CD4-positive, alpha-beta memory T cell (primary cell): ENCODE measurements at places on chromosomes 1 and 21. TPM values are rescaled to one million over a fixed set of nuclear protein-coding genes. Genes with fewer than 3 reads are reported as not detected.

The VSIG8 gene
- not detected for total RNA-seq

The MX2 gene
- 107 TPM for total RNA-seq

The FCN3 gene
- not detected for total RNA-seq

The MROH7 gene
- 0.38 TPM for total RNA-seq

The PGLYRP4 gene
- total RNA-seq: not detected

The S100A9 gene
- total RNA-seq: 7.7 TPM

The RBM11 gene
- total RNA-seq: 2.4 TPM

The PPIH gene
- 40.5 TPM for total RNA-seq

The MYBPH gene
- not detected for total RNA-seq

The ACKR1 gene
- not detected for total RNA-seq

The ACP6 gene
- total RNA-seq: 22.7 TPM

The YBEY gene
- total RNA-seq: 11.5 TPM

GRCh38 chr1:156154317-156154749 lies 948 bp downstream of the SEMA4A start:
- no peak for DNase-seq

GRCh38 chr21:15289896-15290841 lies 225.4 kb upstream of the NRIP1 start:
- DNase-seq: no peak

GRCh38 chr1:46533179-46533864 lies 18.1 kb downstream of the KNCN start:
- DNase-seq: peak; percentile 67

DNA sequence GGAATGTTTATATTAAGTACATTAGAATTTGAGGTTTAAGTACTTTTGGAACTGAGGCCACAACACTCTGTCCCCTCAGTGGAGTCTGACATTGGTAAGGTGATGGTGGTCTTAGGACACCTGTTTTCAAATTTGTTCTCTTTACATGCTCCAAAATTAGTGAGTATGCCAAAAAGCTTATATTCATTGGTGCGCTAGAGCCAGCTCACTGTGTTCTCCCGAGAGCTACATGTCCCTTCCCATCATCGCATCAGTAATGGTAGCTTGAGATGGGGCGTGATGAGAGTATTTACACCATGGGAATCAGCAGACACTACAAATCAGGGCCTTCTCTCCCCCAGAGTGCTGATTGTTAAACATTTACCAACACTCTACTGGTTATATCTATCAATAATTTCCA lies 19.5 kb downstream of the ETS2 start:
- DNase-seq: no peak

DNA sequence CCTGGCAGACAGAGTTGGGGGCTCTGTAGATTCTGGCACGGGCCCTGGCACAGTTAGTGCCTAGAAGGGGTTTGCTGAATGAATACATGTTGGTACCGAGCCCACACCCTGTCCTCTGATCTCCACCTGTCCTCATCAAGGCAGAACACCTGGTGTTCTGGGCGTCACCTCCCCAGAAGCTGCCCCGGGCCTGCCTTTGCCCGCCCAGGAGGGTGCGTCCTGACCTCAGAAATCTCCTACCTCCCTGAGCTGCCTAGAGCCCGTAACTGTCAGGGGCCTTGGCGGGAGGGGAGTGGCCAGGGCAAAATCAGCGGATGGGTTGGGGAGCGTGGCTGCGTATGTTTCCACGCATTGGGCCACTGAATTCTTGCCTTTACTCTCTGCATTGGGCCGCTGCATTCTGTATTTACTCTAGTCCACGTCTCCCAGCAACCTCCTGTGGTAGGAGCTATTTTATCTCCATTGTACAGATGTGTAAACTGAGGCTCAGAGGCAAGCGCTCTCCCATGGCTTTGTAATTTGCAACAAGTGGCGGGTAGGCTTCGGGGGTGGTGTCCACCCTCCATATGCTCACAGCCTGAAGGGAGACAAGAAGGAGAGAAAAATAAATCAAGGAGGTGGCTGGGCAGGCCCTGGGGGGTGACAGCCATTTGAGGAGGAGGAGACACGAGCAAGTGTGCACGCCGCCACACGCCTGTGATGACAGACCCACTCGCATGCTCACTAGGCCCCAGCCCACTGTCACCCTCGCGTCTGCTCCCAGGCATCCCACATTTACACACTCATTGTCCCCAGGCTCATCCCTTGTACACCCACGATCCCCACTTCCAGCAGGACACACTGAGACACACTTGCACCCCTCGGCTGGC lies 95.7 kb upstream of the WNT4 start:
- DNase-seq: no peak

DNA sequence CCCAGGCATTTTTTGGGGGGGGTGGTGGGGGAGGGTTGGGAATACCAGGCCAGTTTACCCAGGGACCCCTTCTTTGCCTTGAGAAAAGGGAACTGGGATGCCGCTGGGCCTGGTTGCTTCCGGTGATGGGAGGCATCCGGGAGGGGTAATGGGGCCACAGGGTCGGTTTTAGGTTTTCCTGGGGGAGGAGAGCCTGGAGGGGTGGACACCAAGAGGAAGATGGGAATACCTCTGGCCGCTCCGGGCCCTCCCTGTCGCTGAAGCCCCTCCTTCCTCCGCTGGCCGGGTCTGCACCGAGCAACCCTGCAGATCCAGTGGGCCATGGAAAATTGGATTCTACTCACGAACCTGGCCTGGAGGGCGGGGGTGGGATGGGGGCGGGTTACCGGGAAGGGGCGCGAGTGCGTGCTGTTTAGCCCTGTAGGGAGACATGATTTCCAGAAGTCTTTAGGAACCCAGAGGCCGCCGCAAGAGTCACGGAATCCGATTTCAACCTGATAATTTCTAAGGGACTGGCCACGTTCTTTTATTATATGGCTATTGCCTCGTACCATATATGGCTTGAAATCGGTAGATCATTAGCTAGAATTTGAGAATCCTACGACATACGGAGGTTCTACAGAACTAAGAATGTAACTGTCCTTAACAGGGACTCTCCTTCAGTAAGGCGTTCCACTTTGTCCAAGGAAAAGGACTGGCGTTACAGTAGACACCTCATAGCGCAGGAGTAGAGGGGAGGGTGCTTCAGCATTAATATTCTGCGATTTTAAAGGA lies 749 bp downstream of the AKIRIN1 start:
- no peak for DNase-seq

- DNase-seq: no peak
These were observed 46.2 kb downstream of the MACF1 start for GRCh38 chr1:39250460-39251240.

- no peak for DNase-seq
These were observed 28.6 kb upstream of the DISC1 start for GRCh38 chr1:231597971-231598370.

- DNase-seq: no peak
These were observed 70.4 kb upstream of the UBE2U start for GRCh38 chr1:64133036-64133435.

GRCh38 chr1:247111700-247112478 lies 7.7 kb upstream of the ZNF669 start:
- no peak for DNase-seq

DNA sequence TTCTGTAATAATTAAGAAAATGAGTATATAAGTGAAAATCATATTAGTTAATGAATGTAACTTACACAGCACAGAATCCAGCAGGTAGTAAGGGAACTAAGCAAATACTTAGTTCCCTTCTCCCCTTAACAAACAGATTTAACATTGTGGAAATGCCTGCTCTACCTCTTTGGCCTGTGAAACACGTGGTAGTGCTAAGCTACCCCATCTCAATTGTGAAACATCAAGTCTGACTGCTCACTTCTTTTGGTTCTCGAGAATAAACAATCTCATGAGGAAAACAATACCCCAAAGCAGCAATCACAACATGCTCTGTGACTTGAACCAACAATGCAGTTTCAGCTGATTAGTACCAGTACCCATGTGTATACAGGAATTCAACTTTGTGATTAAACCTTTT lies 4.7 kb downstream of the MYSM1 start:
- no peak for DNase-seq

- DNase-seq: no peak
These were observed 182.1 kb downstream of the MRPL39 start for GRCh38 chr21:25425156-25425555.

GRCh38 chr1:155884031-155884960 lies 24.9 kb downstream of the SYT11 start:
- no peak for DNase-seq

- no peak for DNase-seq
These were observed 16.7 kb downstream of the NDC1 start for GRCh38 chr1:53821380-53821779.

DNA sequence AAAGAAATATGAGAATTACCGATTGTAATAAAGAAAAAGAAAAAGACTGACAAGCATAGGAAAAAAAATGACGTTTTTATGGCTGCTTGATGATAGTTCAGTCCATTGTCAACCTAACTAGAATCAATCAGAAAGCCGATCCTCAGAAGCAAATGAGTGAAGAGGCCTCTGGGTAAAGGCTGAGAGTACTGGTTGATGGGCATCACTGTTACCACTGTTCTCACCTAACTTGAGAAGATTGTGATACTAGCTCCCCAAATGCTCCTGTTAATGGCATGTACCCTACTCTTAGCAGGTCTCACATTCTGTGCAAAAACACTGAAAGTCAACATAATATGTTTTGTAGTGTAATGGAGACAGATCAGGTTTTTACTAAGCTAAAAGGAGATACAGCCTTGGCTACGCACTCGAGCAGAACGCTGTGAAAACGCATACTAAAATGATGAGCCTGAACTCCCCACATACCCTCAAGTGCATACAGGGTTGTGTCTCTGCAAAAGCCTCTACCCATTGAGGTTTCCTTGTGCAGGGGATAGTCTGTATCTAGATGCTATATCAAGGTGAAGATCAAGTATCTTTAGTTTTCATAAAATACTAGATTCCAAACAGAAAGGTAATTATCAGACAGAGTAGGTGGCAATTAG lies 554.6 kb downstream of the SMYD3 start:
- DNase-seq: no peak

- DNase-seq: no peak
These were observed 13.4 kb downstream of the TMEM63A start for GRCh38 chr1:225868631-225869330.

- no peak for DNase-seq
These were observed 30.3 kb downstream of the ASPM start for GRCh38 chr1:197116156-197116555.

DNA sequence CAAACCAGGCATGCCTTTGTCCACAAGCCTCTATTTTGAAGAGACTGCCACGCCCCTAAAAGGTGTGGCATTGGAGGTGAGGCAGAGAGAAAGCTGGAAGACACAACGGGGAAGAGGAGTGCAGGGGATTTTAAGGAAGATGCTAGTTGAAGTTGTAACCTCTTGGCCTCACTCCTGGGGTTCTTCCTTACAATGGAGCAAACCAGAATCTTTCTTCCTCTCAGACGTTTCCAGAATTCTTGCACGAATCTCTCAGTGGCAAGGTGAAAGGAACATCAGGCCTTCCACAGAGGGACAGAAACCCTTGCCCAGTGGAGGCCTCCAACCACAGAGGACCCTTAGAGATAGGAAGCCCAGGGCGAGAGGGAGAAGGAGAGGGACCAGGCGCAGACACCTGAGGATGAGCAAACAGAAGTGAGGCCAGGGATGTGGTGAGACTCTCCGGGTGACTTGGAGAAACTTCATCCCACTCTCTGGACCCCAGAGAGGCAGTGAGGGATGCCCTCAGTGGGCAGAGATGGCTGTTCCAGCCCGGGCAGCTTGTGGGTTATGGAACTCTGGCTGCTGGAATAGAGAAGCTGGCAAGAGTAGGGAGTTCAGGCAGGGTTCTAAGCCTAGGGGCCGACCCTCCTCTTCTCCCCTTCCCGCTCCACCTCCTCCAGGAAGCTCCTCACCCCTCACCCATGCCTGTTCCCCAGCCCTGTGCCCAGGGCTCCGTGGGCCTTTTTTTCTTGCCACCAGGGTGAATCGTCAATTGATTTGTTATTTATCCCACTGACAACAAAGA lies 136.8 kb upstream of the RUNX3 start:
- DNase-seq: no peak

DNA sequence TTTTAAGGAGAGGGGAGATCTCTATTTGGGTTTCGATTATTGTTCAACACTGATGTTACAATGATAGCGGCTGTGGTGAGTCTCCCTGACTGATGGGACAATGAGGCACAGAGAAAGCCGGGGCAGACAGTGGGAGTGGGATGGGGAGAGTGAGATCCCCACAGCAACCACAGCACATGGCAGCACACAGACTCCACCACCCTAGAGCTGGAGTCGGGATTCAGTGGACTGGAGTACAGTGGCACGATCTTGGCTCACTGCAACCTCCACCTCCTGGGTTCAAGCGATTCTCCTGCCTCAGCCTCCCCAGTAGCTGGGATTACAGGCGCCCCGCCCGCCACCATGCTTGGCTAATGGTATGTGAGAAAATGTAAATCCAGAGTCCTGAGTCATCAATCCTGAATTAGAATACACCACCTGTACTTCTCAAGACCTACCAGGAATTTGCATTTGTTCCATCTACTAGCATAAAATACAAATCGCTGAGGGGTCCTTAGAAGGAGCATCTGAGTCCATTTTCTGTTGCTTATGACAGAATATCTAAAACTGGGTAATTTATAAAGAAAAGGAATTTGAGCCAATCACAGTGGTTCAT lies 125.8 kb downstream of the TOMM20 start:
- DNase-seq: no peak

- DNase-seq: no peak
These were observed 1.3 kb upstream of the EFNA3 start for GRCh38 chr1:155077346-155077745.

DNA sequence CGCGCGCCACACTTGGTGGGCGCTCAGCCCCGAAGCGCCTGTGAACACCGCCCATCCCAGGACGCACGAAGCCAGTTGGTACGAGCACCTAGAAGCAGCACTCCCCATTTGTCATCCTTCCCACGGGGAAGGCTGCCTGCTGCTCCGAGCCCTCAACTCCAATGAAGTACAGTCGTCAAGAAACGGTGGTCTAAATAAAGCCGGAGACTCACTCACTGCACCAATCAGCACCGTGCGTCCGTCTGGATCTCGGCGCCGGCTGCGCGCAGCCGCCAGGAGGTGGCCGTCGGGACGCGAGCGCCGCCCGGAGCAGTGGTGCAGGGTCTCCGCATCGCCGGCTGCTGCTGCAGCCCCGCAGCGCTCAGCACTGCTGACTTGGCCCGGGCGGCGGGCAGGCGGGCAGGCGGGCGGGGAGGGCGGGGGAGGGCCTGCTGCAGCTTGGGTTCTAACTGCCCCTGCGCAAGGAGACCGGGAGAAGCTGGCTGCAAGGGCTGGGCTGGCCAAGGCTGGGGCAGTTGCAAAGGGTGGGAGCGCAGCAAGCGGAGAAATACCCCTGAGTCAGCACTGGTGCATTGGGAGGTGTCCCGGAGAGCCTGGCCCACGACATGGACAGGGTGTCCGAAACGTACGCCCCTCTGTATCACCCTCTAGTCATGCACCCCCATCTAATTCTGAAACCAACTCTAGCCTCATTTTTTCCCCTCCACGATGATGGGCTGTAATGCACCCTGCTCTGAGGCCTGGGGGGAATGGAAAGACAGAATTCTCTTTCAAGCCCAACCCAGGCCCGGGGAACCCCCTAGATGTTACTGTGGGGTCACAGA lies 35.8 kb upstream of the H6PD start:
- DNase-seq: no peak

GRCh38 chr1:154746622-154747299 lies 123.3 kb downstream of the KCNN3 start:
- no peak for DNase-seq

- DNase-seq: no peak
These were observed 399.4 kb downstream of the SMYD3 start for GRCh38 chr1:246107516-246108277.

GRCh38 chr1:222275729-222276465 lies 272.0 kb downstream of the HHIPL2 start:
- no peak for DNase-seq

GRCh38 chr1:78490861-78491450 lies at the start of gene PTGFR:
PTGFR (plus strand) TSS chr1:78490974; CDS start chr1:78492744, 1,770 bp downstream.
- DNase-seq: no peak

- DNase-seq: no peak
These were observed 605.3 kb upstream of the USP24 start for GRCh38 chr1:55820501-55820900.
